ENCODE measurements at places on chromosomes 16 and 17. TPM values are rescaled to one million over a fixed set of nuclear protein-coding genes. Genes with fewer than 3 reads are reported as not detected.

GRCh38 chr17:82911822-82912221, 72.0 kb upstream of the ZNF750 start:
- DNase-seq = no peak

The ASPHD1 gene
- total RNA-seq = not detected

The PPP1R27 gene
- total RNA-seq = not detected

The DNAH17 gene
- total RNA-seq = 0.08 TPM

Measured in CD8-positive, alpha-beta T cell (primary cell).